ENCODE measurements at places on chromosomes 12 and 14. TPM values are rescaled to one million over a fixed set of nuclear protein-coding genes. Genes with fewer than 3 reads are reported as not detected.

- peak overlapping the region; percentile 2 for H3K27ac ChIP-seq
- no peak overlapping the region for H3K4me3 ChIP-seq
- DNase-seq = no peak
- H3K4me1 ChIP-seq = no peaks in the 10 kb centered on the region
- no peaks in the 10 kb centered on the region for H3K36me3 ChIP-seq
- no peaks in the 10 kb centered on the region for H3K27me3 ChIP-seq
These were observed 363.4 kb downstream of the DAD1 start for GRCh38 chr14:22225516-22226140.

FOXG1 gene
- not detected for total RNA-seq

GRCh38 chr14:98704441-98704840 is 567.6 kb downstream of the BCL11B start:
- H3K4me1 ChIP-seq = no peaks in the 10 kb centered on the region
- no peak for DNase-seq
- no peaks in the 10 kb centered on the region for H3K36me3 ChIP-seq
- no peak overlapping the region for H3K27ac ChIP-seq

CHGA gene
- not detected for total RNA-seq

CMA1 gene
- total RNA-seq = 0.52 TPM

DNA sequence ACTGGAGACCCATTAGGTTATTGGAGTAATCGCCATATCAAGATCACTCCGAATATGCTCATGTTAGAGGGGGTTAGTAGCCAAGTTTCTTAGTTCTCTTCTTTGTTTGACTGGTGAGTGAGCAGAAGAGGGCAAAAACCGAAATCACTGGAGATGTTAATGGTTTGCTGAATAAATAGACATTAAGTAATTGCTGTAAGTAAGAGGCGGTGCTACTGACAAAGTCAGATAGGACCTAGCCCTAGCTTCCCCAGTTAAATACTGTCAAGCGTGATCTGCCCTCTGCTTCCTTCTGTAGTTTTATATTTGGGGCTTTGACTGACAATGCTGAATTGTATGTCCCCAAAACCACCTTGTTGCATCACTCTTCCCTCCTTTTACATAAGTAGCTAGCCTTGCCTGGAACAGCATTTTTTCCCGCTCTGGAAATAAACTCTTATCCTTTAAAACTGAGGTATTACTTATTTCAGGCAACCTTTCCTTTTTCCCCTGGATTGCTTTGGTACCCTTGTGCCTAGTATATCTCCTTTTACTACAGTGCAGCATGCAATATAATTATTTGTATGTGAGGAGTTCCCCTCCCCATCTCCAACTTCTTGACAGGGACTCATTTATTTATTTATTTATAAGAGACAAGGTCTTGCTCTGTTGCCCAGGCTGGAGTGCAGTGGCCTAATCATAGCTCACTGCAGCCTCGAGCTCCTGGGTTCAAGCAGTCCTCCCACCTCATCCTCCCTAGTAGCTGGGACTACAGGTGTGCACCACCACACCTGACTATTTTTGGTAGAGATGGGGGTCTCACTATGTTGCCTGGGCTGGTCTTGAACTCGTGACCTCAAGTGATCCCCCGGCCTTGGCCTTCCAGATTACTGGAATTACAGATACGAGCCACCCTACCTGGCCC is 1.4 kb downstream of the SNRPF start:
- H3K4me3 ChIP-seq = peak overlapping the region; percentile 58
- peaks cover 6% of the 10 kb centered on the region for H3K4me1 ChIP-seq
- H3K36me3 ChIP-seq = peaks cover 2% of the 10 kb centered on the region
- H3K27ac ChIP-seq = no peak overlapping the region
- no peaks in the 10 kb centered on the region for H3K27me3 ChIP-seq

DNA sequence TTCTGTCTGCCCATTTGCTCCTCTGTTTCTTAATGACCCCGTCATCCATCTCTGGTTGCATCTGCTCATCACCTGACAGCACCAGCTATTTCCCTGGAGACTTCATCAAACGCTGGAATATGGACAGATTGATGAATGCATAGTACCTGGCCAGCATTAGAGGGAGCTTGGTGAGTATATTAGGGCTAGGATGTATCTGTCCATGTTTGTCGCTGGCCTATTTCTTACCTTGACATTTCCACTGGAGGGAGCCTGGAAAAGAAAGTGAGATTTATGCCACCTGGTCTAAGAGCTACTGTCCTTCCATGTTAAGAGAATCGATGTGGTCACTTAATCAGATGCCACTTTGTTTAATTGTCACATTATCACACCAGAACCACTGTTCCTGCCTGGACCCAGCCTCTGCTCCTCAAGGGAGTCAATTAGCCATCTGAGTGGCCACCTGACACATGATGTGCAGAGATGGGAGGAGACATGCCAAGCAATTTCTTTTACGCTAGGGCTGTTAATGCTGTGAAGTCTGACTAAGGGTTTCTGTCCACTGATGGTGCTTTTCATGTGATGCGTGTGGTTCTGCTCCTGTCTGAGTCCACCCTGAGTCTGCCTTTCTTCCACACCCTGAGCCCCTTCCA is 75.3 kb upstream of the SFSWAP start:
- no peaks in the 10 kb centered on the region for H3K27me3 ChIP-seq
- no peak overlapping the region for H3K27ac ChIP-seq
- no peaks in the 10 kb centered on the region for H3K4me1 ChIP-seq
- H3K36me3 ChIP-seq = no peaks in the 10 kb centered on the region
- DNase-seq = no peak

DNA sequence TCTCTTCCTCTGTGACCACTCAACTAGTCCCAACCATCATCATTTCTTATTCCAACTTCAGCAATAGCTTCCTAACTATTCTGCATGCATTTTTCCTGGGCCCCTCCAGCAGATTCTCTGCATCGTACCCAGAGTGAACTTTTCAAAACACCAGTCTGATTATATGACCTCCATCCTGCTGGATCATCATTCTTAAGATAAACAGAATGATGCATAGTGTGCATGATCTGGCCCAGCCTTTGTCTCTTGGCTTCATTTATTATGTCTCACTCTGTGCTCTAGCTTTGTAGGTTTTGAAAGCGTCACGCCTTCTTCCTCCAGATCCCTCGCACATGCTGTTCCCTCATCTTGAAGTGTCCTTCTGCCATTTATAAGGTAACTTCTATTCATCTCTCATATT is 46.3 kb upstream of the SLC38A4 start:
- H3K4me1 ChIP-seq = no peaks in the 10 kb centered on the region
- no peak overlapping the region for H3K4me3 ChIP-seq
- no peak overlapping the region for H3K27ac ChIP-seq
- DNase-seq = no peak

DNA sequence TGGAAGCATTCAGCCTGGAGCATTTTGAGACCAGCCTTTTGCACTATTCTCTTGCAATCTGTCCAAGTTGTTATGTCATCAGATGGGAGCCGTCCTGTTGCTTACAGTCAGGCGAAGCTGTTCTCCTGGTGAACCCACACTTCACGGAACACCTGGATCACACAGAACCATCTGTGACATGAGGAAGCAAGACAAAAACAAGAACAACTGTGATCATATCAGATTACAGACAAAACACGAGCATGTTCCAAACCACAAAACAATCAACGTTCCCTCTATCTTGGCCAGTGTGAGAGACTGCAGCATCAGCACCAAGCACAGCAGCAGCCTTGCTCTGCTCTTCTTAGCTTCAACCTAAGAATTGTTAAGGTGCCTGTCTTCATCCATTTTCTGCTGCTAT is 180.5 kb upstream of the SFSWAP start:
- H3K4me1 ChIP-seq = no peaks in the 10 kb centered on the region
- no peaks in the 10 kb centered on the region for H3K27me3 ChIP-seq
- H3K4me3 ChIP-seq = no peak overlapping the region

TAS2R19 gene
- total RNA-seq = 9.1 TPM

- no peaks in the 10 kb centered on the region for H3K36me3 ChIP-seq
- no peak for DNase-seq
- no peaks in the 10 kb centered on the region for H3K27me3 ChIP-seq
- no peaks in the 10 kb centered on the region for H3K4me1 ChIP-seq
- H3K4me3 ChIP-seq = no peak overlapping the region
- H3K27ac ChIP-seq = no peak overlapping the region
These were observed 215.6 kb downstream of the SLC6A15 start for GRCh38 chr12:84696908-84697540.

VPS29 gene
- total RNA-seq = 122 TPM

CD69 gene
- 8.4 TPM for total RNA-seq

DNA sequence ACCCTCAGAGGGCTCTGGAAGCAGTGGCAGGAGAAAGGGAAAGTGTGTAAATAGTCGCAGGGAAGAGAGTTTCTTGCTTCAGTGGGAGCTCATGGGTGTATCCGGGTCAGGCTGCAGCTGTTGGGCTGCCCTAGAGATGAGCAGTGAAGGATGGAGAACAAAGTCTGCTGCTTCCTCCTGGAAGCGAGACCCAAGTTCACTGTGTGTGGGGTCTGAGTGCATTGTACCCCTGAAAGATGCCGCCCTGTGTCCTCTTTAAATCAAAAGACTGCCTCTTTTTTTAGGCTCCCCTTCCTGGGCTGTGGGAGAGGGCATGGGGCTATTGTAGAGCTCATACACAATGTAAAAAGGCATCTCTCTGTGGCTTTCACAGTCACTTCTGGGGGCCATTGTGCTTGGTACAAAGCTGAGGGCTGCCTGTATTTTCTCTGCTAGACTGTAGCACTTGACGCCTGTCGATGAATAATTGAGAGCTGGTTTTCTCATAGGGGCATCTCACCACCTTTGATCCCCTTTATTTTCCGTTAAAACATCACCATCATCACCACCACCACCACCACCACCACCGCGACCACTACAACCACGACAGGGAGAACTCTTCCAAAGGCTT is 16.7 kb downstream of the CHST11 start:
- no peak for DNase-seq
- no peaks in the 10 kb centered on the region for H3K27me3 ChIP-seq
- no peak overlapping the region for H3K27ac ChIP-seq
- no peaks in the 10 kb centered on the region for H3K36me3 ChIP-seq
- H3K4me3 ChIP-seq = no peak overlapping the region

DNA sequence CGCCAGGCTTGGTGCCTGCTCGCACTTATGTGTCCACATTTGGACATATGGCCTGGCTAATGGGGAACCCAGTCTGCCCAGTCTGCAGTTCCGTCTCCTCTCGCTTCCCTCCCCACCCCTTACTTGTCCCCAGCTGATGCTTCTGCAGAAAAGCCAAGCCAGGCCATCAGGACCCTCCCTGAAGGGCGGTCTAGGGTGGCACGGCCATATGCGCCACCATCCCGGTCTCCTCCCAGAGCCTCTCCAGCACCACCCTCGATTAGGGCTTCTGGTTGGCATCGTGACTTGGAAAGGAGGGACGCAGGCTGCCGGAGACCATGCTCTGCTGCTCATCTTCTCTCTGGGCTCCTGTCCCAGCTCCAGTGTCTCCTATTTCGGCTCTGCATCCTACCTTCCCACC is 54.6 kb downstream of the CALM1 start:
- no peaks in the 10 kb centered on the region for H3K27me3 ChIP-seq
- H3K4me1 ChIP-seq = no peaks in the 10 kb centered on the region
- DNase-seq = no peak

DNA sequence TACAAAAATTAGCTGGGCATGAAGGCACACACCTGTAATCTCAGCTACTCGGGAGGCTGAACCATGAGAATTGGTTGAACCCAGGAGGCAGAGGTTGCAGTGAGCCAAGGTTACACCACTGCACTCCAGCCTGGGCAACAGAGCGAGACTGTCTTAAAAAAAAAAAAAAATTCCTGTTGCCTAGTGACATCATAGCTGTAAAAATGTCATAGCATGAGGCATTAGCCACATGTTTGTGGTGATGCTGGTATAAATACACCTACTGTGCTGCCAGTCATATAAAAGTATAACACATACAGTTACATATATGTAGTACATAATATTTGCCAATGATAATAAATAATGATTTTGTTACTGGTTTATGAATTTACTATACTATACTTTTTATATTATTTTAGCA is 22.2 kb downstream of the SLC41A2 start:
- peaks cover 1% of the 10 kb centered on the region for H3K4me1 ChIP-seq
- no peaks in the 10 kb centered on the region for H3K36me3 ChIP-seq
- no peak for DNase-seq
- no peak overlapping the region for H3K27ac ChIP-seq

DNA sequence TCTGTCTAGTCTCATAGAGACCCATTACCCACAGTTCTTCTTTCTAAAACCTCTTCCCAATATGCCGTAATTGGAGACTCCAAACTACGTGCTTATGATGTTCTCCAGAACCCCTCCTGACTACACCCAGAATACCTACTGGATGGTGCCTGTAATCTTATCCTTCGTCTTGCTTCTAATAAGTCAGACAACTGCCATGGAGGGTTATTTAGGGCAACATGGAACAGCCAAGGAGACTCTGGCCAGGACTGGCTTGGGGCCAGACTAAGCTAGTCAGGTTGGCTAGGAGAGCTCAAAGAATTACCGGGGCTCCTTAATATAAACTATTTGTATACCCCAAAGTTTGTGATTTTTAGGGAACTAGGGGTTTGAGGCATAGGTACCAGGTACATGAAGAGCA is 6.8 kb downstream of the PFKM start:
- H3K4me3 ChIP-seq = no peak overlapping the region
- H3K27ac ChIP-seq = no peak overlapping the region
- DNase-seq = no peak
- no peaks in the 10 kb centered on the region for H3K27me3 ChIP-seq
- H3K4me1 ChIP-seq = no peaks in the 10 kb centered on the region

All from aorta (tissue), 5 donors.